Left ventricle myocardium inferior (tissue), 1 donor: ENCODE measurements at places on chromosomes 3 and 15.

- no peak for DNase-seq
Observed at GRCh38 chr3:51044982-51045381, 340.1 kb upstream of the MANF start.

GRCh38 chr15:74906067-74906449 is 593 bp downstream of the FAM219B start:
- DNase-seq: no peak

DNA sequence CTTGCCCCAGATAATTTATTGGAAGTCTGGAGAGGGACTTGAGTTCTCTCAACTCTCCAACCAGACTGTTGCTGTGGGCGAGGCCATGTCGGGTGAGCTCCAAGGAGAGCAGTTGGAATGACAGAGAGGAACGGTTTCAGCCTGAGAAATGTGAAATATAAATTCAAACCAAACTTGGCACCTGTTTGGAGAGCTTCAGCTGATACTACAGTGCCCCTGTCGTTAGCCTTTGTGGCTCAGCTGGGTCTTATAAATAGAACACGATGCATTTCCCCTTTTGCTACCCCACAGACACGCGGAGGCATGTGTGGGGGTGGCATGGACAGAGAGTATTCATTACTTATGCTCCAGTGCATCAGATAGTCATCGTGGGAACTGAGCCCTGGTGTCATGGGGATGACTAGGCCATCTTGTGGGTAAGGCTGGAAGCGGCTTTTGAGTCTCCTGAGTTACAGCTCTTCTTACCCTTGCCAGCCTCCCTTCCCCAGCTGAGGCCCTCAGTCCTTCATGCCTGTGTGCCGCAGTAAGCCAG is 15.6 kb downstream of the SMAD3 start:
- DNase-seq: peak; percentile 29

GRCh38 chr3:178810181-178810580 is 261.4 kb downstream of the ZMAT3 start:
- no peak for DNase-seq

DNA sequence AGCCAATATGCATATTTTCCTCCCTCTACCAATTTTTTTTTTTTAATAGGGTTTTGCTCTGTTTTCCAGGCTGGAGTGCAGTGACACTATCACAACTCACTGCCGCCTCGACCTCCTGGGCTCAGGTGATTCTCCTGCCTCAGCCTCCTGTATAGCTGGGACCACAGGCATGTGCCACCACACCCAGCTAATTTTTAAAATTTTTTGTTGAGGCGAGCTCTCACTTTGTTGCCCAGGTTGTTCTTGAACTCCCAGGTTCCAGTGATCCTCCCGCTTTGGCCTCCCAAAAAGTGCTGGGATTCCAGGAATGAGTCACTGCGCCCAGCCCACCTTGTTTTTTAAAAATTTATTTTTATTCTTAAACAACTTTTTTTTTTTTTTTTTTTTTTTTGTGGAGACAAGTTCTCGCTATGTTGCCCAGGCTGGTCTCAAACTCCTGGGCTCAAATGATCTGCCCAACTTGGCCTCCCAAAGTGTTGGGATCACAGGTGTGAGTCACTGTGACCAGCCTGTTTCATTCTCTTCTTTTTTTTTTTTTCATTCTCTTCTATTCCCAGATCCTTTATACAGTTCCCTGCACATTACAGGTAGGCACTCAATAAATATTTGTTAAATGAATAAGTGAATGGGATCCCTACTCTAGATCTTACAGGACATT is 40.5 kb upstream of the PIK3CB start:
- no peak for DNase-seq

- no peak for DNase-seq
Observed at GRCh38 chr15:49387471-49387870, 35.6 kb upstream of the FGF7 start.

DNA sequence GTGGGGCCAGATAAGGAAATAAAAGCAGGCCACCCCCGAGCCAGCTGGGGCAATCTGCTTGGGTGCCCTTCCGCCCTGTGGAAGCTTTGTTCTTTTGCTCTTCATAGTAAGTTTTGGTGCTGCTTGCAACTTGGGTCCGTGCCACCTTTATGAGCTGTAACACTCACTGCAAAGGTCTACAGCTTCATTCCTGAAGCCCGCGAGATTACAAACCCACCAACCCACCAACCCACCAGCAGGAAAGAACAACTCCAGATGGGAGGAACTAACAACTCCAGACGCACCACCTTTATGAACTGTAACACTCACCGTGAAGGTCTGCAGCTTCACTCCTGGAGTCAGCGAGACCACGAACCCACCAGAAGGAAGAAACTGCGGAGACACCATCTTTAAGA is 84.2 kb upstream of the ARRDC4 start:
- no peak for DNase-seq

DNA sequence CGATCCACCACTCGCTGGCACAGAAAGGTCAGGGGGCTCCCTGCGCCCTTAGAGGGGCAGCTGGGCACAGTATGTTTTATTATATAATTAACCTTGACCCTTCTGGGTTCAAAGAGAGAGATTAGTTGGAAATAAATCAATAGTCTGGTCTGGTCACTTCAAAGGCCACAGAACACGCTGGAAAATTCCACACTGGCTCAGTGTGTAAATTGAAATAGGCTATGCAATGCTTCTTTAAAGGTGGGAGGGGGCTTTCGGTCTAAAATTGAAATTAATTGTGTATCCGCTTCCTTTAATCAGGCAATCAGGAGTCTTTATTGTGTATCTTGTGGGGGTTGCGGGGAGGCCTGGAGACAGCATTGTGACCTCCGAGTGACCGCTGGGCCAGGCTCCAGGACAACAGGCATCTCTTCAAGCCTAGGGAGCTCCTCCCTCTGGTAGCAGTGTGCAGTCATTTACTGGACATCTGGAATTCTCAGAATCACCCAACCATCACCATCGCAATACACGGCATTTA is 8.0 kb downstream of the RNU5B-1 start:
- peak; percentile 62 for DNase-seq
